ENCODE measurements at places on chromosomes 7 and 10.

DNA sequence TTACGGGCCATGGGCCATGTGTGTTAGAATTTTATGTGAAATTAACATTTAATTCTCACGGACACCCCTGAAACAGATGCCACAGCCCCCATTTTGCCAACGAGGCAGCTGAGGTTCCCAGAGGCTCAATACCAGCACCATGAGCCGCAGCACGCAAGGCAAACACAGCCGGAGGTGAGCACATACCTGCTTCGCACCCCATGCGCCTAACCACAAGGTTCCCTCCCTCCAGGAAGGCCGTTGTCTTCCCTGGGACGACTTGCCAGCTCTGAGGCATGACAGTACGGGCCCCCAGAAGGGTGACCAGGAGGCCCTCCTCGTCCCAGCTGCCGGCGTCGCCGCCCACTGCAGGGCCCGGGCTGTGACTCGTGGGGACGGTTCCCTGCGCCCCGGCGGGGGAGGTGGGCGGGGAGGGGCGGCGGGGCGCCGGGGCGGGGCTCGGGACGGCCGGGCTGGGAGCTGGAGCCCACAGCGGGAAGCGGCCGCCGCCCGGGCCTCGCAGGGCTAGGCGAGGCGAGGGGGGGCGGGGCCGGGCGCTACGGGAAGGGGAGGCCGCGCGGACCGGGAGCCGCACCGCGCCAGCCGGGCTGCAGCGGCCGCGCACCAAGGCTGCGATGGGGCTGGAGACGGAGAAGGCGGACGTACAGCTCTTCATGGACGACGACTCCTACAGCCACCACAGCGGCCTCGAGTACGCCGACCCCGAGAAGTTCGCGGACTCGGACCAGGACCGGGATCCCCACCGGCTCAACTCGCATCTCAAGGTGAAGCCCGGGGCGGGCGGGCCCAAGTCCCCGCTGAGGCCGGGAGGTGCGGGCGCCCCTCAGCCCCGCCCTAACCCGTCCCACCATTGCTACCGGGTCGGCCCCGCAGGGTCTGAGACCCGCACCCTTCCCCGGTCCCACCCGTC lies at the start of gene CAV2:
TSS of gene CAV2 (plus strand) at position 571 of the 910 bp plus-strand sequence. CDS start at position 615, 44 bp downstream.
- DNase-seq, result no peak

GRCh38 chr10:520402-520787 lies 169.1 kb downstream of the DIP2C start:
- DNase-seq, result no peak

GRCh38 chr10:77909749-77910375 lies 16.7 kb downstream of the DLG5 start:
- no peak for DNase-seq

GRCh38 chr7:119733127-119733879 lies 539.7 kb upstream of the KCND2 start:
- DNase-seq, result no peak

- DNase-seq, result no peak
These were observed 57.8 kb downstream of the BAMBI start for GRCh38 chr10:28734938-28735759.

- no peak for DNase-seq
These were observed 93.3 kb upstream of the FAM171A1 start for GRCh38 chr10:15464381-15464780.

- DNase-seq, result no peak
These were observed 56.7 kb downstream of the GNA12 start for GRCh38 chr7:2787251-2787951.

DNA sequence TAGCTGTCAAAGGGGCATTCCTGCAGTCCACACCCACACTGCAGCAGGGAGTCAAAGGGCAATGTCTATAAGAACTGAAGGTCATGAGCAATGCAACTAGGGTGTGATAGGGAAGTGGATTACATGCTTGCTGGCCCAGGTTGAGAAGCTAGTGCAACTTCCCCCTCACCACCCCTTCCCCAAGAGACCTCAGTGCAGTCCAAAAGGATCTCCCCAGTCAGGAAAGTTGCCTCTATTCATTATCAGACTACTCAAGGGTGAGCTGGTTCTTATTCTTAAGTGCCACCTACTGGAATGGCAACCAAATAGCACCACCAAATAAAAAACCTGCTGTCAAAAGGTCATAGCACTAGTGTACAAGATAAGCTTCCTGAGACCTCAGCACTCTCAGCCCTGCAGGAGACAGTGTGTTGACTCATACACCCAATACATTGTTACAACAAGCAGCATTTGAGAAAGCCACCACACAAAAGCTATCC lies 28.2 kb downstream of the MTERF1 start:
- peak; percentile 73 for DNase-seq

DNA sequence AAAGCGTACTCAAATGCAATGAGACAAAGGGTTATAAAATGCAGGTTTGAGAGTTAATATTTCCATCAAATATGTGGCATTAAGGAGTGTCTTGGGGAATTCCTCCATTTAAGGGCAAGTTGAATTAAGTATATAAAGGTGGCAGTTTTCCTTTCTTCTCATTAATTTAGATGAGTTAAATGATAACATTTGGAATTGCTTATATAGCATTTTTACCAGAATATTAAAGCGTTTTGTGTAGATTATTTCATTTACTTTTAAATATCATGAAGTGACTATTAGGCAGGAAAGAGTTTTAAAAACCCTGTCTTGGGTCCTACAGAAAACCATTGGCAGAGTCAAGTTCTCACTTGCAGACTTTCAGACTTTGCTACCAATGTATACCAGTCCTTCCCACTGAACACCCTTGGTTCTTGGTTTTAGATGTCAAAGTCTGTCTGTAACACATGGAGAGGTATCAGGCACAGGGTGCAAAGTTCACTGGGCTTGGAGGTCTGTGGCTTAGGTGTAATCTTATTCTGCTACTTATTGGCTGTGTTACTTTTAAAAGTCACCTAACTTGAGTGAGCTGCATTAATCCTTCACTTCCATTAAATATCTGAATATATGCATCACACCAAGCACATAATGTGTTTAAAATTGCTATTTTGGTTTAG lies 51.0 kb downstream of the ASB4 start:
- DNase-seq, result no peak

- no peak for DNase-seq
These were observed 278.1 kb upstream of the SP4 start for GRCh38 chr7:21149809-21150208.

GRCh38 chr7:143395187-143396149 lies 13.2 kb downstream of the EPHA1 start:
- DNase-seq, result no peak

- no peak for DNase-seq
These were observed 138.4 kb upstream of the TNS3 start for GRCh38 chr7:47720141-47720906.

GRCh38 chr10:63236113-63236935 lies 103.2 kb downstream of the NRBF2 start:
- peak; percentile 81 for DNase-seq

DNA sequence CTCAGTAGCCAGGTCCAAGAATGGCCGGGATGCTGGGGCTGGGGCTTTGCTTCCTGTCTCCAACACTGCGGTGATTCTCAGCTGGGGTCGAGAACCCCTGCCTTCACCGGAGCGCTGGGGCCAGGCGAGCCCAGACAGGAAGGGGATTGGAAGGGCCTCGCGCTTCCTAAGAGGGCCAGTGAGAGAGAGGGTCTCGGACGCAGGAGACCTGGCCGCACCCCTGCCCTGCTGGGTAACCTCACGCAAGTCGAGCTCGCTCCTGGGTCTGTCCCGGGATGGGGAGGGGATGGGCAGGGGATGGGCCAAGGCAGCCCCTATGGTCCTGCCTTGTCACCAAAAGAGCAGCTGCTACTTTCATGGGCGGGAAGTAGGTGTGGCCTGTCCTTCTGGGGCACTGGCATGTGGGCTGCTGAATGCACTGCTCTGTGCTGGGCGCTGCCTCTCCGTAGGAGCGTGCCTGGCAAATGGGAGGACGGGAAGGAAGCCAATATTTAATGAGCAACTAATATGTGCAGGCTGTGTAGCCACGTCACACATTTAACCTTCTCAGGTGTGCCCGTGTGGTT lies 20.0 kb downstream of the KCNK18 start:
- no peak for DNase-seq

DNA sequence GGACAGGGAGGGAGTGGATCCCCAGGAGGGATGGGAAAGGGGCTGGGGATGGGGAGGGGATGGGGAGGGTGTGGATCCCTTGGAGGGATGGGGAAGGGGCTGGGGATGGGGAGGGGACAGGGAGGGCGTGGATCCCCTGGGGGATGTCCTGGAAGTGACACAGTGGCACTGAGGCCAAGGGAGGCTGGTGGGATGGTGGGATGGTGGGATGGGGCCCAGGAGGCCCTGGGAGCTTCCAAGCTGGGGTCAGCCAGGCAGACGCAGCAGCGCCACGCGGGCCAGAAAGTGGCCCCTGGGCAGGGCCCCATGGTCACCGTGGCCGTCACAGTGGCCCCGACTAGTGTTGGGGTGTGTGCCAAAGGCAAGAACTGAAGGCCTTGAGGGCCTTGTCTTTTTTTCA lies 67.8 kb downstream of the INPP5A start:
- DNase-seq, result no peak

DNA sequence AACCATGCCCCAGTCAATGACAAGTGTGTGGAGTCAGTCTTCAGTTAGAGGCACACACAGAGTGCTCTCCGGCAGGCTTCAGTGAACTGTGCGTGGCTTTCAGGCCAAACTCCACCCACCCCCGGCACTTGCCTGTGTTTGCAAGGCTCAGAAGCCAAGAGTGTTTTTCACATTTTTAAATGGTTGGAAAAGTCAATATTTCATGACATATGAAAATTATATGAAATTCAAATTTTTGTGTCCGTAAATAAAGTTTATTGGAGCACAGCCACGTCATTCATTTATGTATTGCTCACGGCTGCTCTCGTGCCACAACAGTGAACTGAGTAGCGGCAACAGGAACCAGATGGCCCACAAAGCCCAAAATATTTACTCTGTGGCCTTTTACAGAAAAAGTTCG lies 104.7 kb downstream of the SFMBT2 start:
- DNase-seq, result no peak

- DNase-seq, result no peak
These were observed 61.5 kb downstream of the WDR37 start for GRCh38 chr10:1117651-1118050.

GRCh38 chr7:26440233-26441001 lies 148.8 kb downstream of the SNX10 start:
- no peak for DNase-seq

DNA sequence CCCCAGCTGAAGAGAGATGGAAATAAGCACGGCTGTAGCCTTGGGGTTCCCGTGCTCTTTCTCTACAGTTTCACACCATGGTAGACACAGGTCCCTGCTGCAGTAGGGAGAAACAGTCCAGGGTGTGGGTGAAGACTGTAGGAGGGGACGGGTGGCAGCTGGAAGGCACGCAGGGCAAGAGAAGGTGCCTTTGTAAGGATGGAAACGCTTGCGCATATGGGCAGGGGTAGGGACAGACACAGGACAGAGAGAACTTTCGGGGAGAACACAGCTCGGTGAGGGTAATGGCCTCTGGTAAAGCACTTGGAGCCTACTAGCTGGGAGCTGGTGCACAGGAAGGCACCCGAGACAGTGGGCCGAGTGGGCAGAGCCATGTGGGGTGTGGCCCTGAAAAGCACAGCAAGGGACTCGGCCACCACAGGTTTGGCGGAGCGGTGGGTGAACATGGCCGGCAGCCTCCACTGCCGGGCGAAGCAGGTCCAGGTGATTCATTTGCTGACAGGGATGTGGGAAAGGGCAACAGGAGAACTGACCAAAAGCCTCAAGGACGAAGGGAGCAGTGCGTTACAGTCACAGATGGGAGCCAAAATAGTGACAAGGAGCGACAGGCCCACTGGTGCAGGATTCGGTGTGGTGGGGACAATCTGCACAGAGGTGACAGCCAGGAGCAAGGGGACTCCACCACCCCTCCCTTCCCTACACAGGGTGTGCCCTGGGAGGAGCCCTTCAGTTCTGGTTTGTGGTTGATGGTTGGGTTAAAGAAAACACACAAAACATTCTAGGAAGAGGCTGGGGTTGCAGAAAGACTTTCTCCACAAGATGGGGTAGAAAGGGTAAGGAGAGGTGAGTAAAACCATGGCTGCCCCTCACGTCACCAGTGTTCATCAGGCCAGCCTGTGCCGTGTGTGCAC lies 97.1 kb downstream of the VOPP1 start:
- DNase-seq, result no peak

DNA sequence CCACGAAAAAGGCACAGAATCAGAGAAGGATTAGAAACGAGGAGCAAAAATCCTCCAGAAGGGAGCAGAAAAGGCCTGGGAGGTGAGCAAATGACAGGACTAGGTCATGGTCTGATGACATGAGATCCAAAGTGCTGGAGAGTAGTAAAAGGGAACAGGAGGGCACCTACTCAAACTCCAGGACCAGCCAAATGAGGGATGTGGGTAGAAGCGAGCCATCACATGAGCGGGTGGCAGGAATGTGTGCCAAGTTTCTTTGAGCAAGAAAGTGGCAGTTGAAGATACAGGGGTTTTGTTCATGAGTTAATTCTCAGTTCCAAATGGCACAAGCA lies 112.6 kb downstream of the RNF32 start:
- no peak for DNase-seq

DNA sequence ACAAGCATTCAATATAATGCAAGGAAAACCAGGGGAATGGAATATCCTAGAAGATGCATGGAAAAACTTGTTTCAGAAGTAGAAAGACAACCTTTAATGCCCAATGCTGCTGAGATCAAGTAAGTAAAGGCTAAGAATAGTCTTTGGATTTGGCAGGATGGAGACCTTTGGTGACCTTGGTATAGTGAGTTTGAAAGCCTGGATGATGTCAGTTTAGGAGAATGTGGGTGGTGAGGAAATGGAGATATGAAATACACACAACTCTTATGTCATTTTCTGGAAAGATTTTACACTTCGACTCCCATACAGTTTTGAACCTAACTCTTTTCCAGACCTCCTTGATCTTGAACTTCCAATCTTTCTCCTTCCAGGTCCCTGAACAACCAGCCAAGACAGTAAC lies 185.7 kb downstream of the TFEC start:
- no peak for DNase-seq

- DNase-seq, result no peak
These were observed 34.4 kb upstream of the CUL1 start for GRCh38 chr7:148664324-148664723.

DNA sequence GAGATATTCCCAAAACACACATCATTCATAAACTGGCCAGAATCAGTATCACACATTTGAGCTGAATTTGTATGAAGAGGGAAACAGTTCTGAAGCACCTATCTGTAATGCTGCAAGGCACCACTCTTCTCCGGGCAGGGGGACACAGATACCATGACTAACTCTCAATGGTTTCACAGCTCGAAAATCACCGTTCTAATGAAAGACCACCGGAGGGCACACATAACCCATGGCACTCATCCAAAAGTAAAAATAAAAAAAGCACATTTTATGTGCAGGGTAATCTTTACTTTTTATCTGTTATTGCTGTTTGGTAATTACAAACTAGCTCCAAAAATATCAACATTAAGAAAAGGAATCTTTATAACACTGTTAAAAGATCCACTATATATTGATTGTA lies 137.5 kb downstream of the PARD3 start:
- no peak for DNase-seq

GRCh38 chr7:101778026-101778580 lies 39.3 kb upstream of the CUX1 start:
- DNase-seq, result no peak

- DNase-seq, result no peak
These were observed 35.9 kb downstream of the TSPAN15 start for GRCh38 chr10:69486922-69487730.

- no peak for DNase-seq
These were observed 51.2 kb upstream of the LSM8 start for GRCh38 chr7:118132764-118133163.

GRCh38 chr7:148911626-148912025 lies 27.5 kb upstream of the EZH2 start:
- no peak for DNase-seq

GRCh38 chr10:126939706-126940105 lies 34.5 kb downstream of the DOCK1 start:
- DNase-seq, result no peak
